ENCODE measurements at places on chromosomes 4 and X.

DNA sequence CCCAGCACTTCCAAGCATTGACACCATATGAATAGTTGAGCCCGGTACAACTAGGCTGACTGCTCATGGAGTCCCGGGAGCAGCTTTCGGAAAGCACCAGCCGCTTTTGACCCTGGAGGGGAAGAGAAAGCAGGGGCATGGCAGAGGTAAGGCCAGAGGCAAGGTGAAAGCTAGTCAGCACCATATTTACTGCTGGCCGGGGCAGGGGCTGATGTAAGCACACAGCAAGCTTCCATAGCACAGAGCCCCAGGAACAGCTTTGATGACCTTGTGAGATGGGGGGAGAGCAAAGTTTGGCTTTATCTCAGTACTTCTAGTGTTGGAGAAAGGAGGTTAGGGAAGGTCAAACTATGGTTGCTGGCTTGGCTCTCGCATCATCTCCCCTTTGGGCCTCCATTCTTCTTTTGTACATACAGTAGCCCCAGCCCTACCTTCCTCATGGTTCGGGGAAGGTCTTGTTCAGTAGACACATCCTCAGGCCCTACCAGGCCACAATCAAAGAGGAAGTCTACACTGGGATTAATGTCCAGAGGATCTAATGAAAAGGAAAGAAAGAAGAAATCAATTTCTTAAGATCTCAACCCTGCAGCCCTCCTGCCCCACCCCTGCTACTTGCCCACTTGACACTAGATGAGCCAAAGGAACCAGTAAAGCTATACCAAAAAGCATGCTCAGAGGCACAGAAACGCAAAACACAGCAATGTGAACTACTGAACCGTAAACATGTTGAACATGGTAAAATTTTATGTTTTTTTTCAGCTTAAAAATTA is 9.4 kb downstream of the ZMYM3 start:
- no peak for DNase-seq

DNA sequence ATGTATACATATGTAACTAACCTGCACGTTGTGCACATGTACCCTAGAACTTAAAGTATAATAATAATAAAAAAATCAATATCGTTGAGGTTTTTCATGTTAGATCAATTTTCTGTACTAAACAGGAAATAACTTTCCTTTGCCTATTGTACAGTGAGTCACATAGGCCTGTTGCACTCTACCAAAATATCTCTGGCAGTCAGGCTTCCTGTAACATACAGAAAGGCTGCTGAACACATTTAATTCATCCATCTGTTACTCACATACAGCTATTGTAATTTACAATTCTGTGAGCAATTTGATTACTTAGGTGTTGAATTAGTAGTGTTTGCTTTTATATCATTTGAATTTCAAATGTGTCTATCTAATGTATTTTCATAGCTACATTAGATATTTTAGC is 427.8 kb downstream of the TMA16 start:
- no peak for DNase-seq

DNA sequence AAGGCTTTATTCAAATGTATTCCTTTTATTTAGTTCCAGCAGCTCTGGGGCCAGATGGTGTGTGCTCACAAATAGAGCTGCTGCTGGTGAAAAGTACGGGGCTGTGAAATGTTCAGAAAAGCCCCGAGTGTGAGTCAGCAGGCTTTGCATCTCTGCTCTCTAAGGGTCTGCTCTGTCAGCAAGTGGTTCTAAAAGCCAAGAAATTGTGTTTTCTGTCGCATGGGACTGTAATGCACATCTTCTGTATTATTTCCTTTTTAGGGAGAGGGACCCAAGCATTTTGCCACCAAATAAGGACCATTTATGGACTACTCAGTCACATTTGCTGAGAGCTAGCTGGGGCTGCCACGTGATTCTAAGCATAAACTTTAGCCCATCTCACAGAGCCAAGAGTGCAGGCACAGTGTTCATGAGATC is 82.9 kb upstream of the NHS start:
- peak; percentile 14 for DNase-seq

DNA sequence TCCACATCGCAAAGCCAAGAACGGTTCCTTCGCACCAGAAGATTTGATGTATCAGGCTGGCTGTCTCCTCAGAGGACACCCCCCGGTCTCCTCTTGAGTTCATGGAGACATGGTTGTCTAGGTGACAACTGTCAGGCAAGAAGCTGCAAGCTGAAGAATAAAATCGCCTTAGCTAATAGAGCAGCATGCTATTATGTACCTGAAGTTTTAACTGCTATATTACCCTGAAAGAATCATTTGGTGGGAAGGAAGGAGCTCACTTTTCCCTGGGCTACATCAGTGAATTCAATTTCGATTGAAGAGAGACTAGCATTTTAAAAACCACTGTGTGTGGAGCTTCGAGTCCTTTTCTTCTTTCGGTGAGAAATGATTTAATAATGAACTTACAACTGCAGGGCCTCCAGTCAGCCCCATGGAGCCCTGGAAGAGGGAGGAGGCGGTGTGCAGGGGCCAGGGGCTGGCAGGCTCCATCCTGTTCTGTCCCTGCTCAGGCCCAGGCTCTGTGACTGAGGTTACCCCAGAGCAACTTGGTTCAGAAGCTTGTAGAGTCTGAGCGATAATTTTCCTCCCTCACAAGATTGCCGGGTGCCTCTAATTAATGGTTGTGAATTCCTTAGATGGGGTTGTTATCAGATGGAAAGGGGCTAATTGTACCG is 191.3 kb downstream of the MID1IP1 start:
- no peak for DNase-seq

- DNase-seq, result no peak
Measured at GRCh38 chrX:72713130-72713529, 976 bp downstream of the PHKA1 start.

Data from fibroblast of skin of left quadriceps (primary cell).